ENCODE measurements at places on chromosomes 6 and 20.

GRCh38 chr20:791056-791455, 22.8 kb upstream of the SLC52A3 start:
- DNase-seq: no peak

DNA sequence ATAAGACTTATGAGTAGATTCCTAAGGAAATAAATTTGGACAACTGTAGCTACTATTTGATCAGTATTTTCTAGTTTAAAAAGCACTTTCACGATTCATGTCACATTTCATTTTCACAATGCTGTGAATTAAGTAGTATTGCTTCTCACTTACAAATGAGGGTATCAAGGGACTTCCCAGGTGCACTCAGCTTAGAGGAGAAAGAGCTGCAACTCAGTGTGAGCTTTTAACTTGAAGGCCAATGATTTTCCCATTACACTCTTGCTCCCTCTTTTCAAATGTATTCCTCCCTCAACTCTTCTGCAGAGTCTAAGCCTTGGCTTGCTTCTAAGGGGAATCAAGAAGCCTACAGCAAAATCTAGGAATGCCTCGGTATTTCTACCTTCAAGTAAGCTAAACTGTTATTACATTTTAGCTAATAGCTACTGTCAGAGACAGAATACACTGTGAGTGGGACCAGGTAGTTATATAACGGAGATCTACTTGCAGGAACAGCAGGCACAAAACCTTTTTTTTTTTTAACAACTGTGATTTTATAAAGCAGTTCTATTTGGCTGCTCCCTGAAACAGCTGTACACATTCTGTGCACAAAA, 339.0 kb downstream of the SYNE1 start:
- no peak for DNase-seq

GRCh38 chr6:113433335-113433991, 423.7 kb upstream of the MARCKS start:
- no peak for DNase-seq

GRCh38 chr6:76516924-76517323, 444.5 kb upstream of the IMPG1 start:
- DNase-seq: no peak

DNA sequence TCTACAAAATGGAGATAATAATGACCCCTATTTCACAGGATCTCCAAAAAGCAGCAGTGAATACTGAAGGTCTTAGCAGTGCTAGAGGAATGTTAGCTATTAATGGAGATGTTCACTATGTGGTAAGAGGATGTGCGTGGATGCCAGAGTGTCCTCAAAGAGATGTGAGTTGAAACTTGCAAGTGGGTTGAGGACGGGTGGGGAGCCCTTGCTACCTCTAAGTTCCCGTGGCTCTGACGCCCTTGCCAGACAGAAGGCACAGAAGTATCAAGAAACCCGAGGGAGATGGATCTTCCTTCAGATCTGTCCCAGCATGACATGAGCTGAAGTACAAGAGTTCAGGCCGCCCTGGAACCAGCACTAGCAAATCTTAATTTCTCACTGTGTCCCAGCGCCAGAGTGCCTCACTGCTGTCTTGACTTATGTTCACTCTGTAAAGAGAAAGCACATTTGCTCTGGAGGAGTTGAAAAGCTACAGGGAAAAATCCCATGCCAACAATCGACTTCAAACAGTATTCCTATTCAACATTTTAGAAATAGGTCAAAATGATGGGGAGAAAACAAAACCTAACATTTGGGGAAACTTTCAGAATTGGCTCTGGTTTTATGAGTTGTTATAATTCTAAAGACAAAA, 59.5 kb downstream of the FYN start:
- no peak for DNase-seq

DNA sequence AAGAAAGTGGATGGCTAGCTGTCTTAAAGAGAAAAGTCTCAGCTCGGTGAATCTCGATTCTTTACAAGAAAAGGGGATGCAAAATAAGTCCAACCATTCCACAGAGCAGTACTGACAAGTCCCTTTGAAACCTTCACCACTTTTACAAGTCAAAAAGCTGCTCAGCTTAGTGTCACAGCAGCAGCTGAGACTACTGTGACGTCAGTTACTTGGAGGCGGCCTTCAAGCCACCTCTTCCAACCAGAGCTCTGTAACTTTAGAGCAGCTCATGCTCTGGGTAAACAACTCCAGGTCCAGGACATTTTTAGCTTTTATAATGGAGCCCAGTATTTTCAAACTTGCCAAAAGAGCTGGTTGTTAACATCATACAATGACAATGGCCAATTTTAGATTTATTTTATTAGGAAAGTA, at the start of gene KIAA0408:
Gene KIAA0408 (minus strand): TSS at position 159 of the 411 bp plus-strand sequence. CDS start 5,408 bp downstream, outside the sequence.
- DNase-seq: peak; percentile 36

- no peak for DNase-seq
These were observed 90.7 kb upstream of the SIRPA start for GRCh38 chr20:1804554-1804956.

GRCh38 chr20:23205611-23206041, 119.5 kb upstream of the CD93 start:
- DNase-seq: peak; percentile 68

GRCh38 chr6:26304797-26305640, 60.0 kb upstream of the BTN3A2 start:
- DNase-seq: no peak

DNA sequence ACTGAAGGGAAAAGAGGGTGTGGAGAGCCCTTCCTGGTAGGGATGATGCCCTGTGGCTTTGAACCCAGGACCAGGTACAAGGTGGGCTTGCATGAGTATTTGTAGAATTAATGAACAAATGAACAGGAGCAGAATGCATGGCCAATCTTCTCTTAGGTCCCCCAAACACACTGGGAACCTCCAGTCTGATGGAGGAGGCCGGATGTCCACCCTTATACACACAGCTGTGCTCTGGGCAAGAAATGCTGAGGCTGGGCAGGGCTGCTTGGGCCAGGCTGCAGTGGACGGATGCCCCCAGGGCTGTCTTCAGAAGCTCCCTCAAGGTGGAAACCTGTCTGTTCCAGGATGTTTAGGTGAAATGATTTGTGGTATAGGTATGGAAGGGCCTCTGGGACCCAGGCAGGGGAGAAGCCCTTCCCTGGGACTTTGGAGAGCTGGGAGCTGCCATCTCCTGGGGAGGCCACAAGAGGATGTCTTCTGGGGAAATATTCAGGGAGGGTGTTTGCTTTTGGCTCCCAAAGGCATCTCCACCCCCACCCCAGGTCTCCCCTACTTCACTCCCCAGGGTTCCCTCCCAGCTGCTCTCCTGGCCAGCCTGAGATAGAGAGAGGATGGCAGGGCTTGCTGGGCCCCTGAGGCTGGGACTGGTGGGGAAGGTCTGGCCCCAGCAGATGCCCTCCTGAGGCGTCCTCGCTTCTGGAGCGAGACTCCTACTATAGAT, 23.3 kb downstream of the VEGFA start:
- DNase-seq: no peak

GRCh38 chr6:6405031-6405430, 84.6 kb upstream of the F13A1 start:
- DNase-seq: no peak

- no peak for DNase-seq
These were observed 350 bp downstream of the HELZ2 start for GRCh38 chr20:63573647-63574131.

GRCh38 chr6:17565399-17565798, 34.7 kb upstream of the FAM8A1 start:
- DNase-seq: no peak

All from thoracic aorta (tissue), 2 donors.